Mammary epithelial cell (primary cell): ENCODE measurements at places on chromosomes 7 and 10. TPM values are rescaled to one million over a fixed set of nuclear protein-coding genes. Genes with fewer than 3 reads are reported as not detected.

- DNase-seq, result no peak
Observed at GRCh38 chr7:138710536-138711385, 9.6 kb upstream of the SVOPL start.

DNA sequence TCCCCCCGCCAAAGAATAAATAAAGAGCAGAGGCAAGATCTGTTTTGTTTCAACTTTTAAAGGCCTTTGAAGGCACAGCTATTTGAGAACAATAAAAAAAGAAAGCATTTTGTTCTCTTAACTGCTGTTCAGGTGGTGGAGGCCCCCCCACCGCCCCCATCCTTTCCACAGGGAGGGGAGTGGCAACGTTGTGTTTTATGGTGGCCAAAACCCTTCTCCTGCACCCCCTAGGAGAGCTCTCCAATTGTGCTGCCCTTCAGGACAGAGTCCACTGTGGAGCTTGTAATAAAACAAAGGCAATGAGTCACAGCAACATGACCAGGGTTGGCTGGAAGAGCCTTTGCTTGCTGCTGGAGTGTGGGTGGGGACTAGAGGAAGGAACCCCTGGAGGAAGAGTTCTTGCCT is 987.9 kb downstream of the KCNMA1 start:
- DNase-seq, result peak; percentile 13

DNA sequence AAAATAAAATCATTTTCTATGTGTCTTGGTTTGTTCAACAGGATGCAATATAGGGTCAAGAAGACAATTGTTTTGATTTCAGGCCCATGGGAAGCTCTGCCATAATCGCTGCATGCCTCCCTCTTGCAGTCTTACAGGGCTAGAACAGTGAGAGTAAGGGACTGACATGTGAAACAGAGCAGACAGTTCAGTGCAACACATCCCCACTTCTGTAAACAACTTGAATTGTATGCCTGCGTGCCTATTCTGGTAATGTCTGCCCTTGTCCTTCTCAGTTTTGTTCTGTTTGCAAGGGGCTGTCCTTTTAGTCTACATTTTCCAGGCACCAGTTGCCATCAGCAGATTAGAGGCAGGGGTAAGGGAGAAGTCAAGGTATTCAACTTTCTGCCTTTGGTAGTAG is 34.8 kb upstream of the GPR37 start:
- DNase-seq, result no peak

DNA sequence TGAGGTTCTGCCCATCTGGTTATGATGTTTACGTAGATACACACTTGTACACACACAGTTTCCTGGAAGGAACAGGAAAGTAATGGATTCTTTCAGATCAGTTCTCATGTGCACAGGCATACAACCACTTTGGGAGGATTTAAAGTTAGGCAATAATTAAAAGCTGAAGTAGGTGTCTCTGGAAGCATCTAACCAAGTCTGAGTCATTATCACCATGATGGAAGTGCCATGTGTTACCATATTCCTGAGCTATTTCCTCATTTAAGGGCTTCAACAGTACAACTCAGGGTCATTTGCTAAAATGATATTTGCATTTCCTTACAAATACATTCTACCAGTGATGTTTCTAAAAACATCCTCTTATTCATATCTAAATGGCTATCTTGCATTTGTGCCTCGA is 41.4 kb upstream of the BET1 start:
- DNase-seq, result no peak

PILRA gene
- polyA plus RNA-seq, result 0.87 TPM

GATA3 gene
- polyA plus RNA-seq, result 5.3 TPM
